ENCODE measurements at places on chromosomes 12 and 14.

GRCh38 chr12:113236539-113237399, 15.5 kb downstream of the TPCN1 start:
- DNase-seq, result peak; percentile 52

- DNase-seq, result no peak
Observed at GRCh38 chr12:70854138-70854537, 66.4 kb downstream of the PTPRR start.

DNA sequence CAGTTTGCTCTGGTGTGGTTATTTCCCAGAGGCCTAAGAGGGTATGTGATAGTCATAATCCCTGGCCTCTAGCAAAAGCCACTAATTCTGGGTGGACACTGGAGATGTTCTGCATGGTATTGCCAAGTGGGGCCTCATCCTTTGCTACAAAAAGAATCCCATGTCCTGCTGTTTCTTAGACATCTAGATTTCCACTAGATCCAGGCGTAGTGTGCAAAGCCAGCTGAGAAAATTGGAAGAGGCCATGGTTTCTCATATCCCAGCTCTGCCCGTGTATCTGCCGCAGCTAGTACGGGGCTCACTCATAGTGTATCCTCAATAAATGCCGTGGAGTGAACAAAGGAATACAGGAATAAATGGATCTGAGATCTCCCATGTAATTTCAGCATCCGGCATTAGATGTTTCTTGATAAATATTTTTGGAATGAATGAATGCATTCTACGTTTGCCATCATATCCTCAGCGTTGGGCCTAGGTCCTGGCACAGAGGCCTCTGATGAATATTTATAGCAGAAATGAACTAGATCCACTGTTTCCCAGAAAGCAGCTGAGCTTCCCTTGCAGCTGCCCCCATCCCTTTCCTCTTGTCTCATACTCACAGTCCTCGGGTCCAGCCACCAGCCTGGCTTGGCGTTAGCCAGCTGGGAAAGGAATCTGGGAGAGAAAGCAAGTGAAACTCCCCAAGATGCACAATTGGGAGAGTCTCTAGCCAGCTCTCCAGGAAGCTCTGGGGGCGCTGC, 76.3 kb upstream of the NOS1 start:
- no peak for DNase-seq

DNA sequence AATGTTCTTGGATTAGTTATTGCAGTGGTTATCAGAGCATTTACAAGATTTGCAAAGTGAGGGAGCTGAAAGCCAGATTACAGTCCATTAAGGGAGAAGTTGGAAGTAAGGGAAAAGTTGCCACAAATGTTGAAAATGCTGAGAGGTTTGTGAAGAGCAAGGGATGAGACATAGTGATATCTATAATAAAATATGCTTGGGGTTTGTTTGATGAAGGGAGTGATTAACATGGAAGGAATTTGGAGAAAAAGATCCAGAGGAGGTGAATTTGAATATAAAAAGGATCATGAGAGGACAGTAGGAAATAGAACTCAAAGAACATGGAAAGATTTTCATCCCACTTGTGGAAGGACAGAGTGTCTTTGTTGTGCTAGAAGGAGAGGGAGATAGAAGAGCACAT, 19.3 kb upstream of the CCER1 start:
- DNase-seq, result no peak

DNA sequence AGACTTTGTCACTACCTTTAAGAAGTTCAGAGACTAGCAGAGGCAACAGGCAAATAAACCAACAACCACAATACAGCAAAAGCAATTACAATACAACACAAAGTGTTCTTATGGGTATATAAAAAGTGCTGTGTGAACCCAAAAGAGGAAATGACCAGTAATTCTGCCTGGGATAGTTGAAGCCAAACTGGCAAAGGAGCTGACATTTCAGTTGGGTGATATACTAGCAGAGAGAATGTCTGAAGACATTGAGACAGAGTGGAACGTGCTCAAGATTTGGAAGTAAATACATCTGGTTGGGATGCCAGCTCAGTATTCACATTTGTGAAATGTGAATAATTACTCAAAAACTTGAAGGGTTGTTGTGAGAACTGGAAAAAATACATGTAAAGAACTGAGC, 80.6 kb upstream of the GTF2A1 start:
- DNase-seq, result no peak

DNA sequence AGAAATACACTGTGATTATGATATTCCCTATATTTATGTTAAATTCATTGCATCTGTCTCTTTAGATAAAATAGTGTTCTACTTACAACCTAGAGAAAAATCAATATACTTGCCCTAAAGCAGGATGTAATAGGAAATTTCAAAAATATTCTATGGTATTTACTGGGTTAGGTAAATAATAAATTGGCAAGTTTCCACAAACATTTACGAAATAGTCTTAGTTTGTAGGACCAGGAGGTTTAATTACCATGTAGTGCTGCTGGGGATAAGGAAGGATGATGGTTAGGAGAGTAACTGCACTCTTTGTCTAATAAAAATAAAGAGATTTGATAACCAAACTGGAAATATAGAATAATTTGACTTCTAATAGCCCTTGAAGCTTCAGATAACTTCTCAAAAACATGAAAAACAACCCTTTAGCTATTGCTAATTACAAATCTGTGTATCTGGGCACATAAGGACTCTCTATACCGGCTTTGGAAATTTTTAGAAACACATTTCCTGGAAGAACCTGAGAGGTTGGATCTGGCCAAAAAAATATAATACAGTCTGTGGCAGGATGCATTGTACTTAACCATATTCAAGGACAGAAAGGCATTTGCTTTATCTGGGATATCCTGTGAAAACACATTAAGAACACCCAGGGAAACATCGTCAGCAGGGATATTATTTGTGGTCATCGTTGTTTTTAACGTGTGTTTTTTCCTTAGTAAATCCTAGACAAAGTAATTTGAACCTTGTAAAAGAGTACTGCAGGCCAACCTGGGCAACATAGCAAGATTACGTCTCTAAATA, 36.7 kb upstream of the TMCC3 start:
- DNase-seq, result no peak

GRCh38 chr14:93788543-93789227, 400 bp upstream of the PRIMA1 start:
- no peak for DNase-seq

DNA sequence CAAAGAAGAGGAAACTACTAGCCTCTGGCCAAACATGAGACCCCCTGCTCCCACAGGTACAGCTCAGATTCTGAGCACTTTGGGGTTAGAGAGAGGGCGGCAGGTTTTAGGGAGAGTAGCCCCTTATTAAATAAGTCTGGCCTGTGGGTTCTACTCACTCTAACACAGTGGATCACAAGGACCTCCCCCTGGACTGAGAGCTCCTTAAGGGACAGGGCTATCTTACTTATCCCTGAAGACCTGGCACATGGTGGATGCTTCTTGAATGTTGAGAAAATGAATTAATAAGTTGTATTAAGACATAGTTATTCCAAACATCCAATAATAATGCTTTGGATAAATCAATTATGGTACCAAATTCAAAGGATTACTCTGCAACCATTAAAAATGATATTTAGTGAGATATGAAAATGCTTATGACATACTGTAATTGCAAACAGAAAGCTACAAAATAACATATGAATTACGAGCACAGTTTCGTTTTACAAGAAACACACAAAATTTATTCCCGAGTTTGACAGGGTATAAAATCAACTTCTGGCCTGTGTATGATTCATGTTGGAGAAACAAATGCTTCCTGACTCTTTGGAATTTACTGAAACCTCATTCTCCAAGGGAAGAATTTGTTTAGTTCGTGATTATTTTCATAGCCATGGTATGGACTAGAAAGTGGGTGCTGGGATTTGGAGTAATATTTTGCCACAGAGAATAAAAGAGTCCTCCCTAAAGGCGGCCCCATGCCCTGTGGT, 59.3 kb upstream of the BDKRB2 start:
- DNase-seq, result no peak

DNA sequence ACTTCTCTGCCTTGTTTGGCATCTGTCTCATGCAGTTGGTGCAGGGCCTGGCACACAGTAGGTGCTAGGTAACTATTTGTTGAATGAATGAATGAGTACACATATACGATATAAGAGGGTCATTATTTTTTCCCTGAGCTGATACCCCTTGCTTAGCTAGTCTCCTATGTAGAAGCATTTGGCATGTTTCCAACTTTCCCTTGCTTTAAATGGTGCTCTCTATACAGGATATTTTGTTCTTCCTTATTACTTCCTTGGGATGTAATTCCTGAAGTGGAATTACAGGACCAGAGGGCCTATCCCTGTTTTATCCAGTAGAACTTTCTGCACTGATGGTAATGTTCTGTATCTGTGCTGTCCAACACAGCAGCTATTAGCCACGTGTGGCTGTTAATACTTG, 250.1 kb upstream of the PWP1 start:
- no peak for DNase-seq

GRCh38 chr12:25347716-25348592, 97.2 kb upstream of the KRAS start:
- DNase-seq, result no peak

DNA sequence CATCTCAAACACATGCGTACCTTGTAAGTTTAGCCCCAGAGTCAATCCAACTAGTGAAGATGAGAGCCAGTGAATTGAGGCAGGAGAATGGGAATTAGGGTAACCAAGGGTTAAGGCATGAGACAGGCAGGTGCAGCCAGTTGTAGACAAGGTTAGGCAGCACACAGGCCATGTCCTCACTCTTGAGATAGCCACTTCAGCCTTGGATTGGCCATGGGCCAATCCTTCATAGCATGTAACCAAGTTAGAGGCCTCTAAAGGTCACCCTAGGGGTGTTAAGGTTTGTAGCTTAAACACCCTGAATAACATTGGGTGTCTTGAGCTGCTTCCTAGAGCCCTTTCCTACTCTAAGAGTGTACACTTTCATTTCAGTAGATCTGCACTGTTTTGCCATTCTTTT, 208.2 kb upstream of the RBM19 start:
- no peak for DNase-seq

DNA sequence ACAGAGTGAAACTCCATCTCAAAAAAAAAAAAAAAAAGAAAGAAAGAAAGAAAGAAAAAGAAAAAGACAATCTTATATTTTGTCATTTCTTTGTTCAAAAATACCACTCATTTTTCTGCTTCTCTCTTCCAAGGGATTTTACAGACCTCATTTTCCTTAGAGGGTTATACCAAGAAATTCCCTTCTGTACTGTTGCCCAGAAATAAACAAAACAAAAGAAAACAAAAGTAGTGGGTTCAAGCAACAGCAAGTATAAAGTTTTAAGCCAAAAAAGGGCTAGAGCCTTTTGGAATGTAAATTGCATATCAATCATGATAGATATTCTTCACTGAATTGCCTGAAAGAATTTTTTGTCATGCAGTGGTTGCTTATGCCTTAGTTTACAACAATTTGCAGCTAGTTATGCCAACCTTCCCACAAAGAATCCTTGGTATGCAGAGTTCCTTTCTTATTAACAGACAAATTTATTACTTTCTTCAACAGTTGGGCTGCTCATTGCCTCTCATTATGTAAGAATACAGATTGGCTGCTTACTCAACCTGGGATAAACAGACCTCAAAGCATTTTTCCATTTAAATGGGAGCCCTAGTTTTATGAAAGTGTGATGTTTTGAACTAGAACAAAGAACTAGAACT, 129.1 kb upstream of the PPFIA2 start:
- no peak for DNase-seq

DNA sequence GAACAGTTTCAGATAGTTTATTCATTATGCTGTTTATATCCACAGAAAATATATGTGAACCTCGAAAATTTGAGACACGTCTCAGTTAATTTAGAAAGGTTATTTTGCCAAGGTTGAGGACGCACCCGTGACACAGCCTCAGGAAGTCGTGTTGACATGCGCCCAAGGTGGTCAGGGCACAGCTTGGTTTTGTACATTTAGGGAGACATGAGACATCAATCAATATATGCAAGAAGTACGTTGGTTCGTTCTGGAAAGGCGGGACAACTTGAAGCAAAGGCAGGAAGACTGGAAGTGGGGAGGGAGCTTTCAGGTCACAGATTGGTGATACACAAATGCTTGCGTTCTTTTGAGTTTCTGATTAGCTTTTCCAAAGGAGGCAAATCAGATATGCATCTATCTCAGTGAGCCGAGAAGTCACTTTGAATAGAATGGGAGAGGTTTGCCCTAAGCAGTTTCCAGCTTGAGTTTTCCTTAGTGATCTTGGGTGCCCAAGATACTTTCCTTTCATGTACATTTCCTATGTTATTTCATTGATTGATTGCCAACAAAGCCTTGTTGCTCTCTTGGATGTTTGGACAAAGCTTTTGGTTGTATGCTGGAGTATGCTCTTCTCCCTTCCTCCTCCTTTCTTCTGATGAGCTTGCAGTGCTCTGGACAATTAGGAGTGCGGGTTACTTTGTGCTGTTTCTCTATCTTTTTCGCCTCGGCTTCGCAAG, 3.2 kb downstream of the SNAPC1 start:
- DNase-seq, result no peak

- no peak for DNase-seq
Observed at GRCh38 chr14:68820999-68821683, 28.3 kb upstream of the ZFP36L1 start.

DNA sequence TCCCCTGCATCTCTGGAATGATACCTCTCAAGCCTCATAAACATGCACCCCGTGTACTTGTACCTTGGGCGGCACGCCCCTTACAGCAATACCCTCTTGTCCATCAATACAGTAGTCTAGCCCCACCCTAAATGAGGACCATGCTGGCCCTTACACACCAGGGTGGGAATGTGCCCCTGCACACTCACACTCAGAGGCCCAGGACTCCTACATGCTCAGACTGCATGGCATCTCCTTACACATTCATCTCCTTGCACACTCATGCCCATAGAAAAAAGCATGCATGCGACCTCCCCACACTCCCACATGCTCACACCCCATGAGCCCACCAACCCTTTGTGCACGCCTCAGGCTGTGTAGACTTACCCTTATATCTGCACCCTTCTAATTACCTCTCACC, 22.0 kb downstream of the ITGA7 start:
- no peak for DNase-seq

- peak; percentile 94 for DNase-seq
Observed at GRCh38 chr14:24080888-24081738, 9.8 kb downstream of the CPNE6 start.

DNA sequence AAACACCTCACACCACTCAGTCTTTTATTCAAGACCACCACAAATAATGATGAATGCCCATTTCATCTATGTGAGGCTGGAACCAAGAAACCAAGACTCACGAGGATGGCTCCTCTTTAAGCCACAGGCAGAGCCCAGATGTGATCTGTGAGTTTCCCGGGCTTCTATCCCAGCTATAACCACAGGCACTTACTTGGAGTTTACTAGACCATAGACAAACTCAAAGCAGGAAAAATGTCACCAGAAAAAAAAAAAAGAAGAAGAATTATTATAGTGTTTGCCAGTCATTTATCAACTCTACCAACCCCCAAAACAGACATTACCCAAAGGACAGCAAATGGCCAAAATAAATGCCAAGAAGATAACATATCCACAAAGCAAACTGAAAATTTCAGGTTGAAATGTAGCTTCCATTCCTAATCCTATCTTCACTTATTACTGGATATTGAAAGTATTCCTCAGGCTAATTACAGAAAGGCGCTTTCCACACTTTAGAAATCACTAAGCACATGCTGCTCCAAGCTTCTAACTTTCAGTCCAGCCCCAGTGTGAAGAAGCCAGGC, 44.7 kb downstream of the ZFYVE1 start:
- DNase-seq, result no peak

Data from spleen (tissue), 13 donors.